ENCODE measurements at places on chromosomes 6 and 20.

GRCh38 chr6:75748743-75749538, at the start of gene MYO6:
TSS of gene MYO6 (plus strand) at chr6:75749239. CDS start at chr6:75817548, 68,309 bp downstream.
- peak; percentile 36 for DNase-seq

DNA sequence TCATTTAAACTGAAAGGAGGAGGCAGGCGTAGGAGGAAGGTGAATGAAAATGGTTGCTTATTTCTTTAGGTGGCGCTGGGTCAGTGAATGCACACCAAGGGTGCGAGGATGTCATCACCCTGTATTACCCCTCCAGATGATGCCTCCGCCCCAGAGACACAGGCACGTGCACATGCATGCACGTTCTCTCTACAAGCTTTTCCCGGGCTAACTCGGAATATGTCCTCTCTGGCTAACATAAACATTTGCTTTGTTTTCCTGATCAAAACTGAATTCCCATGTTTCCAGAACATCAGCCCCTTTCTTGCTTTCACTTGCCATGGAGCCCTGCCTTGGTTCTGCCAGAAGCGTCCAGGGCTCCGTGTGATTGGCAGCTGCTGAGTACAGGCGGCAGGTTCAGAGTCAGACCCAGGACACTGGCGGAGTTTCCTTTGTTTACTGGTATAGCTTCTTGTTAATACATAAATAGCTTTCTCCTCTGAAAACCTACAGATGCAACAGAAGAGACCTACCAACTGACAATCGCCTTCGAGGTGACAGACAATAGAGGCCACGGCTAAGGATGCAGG, 131.2 kb upstream of the RPS6KA2 start:
- DNase-seq = no peak

- no peak for DNase-seq
These were observed 158.2 kb upstream of the ZFP64 start for GRCh38 chr20:52349806-52350205.

DNA sequence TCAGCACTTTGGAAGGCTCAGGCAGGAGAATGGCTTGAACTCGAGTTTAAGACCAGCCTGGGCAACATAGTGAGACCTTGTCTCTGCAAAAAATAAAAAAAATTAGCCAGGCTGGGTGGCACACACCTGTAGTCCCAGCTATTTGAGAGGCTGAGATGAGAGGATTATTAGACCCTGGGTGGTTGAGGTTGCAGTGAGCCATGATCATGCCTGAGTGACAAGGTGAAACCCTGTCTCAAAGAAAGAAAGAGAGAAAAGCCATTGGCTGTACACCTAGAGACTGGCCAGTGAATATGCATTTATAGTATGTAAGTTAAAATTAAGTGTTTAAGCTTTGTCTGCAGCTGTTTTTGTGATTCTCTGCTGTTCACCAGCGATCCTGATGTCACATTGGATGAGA, 6.1 kb downstream of the RBCK1 start:
- no peak for DNase-seq

- peak; percentile 39 for DNase-seq
These were observed 76.0 kb upstream of the SHLD1 start for GRCh38 chr20:5674176-5674660.

DNA sequence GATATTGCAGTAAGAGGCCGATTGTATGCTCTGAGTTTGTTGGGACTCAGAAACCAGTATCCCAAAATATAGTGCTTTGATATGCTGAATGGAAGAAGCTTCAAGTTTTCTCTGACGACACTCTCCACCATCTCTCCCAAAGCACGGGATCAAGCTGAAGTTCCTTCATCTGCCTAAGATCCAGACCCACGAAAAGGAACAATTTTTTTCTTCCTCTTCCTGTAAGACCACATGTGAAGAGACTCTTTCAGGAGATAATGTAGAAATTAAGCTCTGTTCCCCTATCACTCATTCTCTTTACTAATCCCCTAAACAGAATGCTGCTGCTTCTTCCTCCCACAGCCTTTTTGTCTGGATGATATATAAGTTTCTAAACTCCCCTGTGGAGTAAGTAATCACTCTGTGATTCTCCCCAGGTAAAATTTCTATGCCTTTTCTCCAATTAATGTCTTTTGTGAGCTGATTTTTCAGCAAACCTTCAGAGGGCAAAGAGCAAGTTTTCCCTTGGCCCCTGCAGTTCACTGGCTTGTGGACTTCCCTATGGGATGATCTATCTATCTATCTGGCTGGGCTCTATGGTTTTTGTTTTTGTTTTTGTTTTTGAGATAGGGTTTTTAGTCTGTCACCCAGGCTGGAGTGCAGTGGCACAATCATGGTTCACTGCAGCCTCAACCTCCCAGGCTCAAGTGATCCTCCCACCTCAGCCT, 13.5 kb upstream of the PNRC1 start:
- no peak for DNase-seq

DNA sequence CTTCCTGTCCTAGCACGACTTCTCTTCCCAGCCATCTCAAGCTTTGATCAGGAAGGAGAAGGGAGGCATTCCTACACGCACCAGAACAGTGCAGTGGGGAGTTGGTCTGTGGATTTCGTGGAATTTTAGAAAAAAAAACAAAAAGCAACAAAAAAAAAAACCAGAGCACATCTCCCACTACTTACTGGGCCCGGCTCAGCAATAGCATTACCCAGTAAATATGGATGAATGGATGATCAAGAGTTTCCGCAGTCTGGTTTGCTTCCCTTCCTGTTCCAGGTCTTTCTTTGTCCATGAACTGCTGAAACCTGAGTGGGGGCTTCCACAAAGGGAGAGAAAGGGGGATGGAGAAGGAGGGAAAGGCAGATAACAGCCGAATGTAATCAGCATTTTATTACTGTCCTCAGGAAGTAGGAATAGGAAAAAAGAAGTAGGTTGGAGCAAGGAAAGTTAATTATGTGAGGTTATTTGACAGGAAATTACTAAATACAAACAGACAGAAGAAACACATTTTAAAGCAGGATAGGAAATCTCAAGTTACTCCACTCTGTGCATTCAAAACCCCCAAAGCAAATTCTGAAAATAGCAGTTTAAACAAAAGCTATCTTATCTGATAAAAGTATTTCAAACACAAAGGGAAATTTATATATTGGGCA, 349.0 kb downstream of the PRL start:
- DNase-seq = no peak

GRCh38 chr6:88869263-88870020, 94.0 kb downstream of the RNGTT start:
- no peak for DNase-seq

GRCh38 chr6:11333132-11333849, 100.8 kb upstream of the NEDD9 start:
- peak; percentile 10 for DNase-seq

DNA sequence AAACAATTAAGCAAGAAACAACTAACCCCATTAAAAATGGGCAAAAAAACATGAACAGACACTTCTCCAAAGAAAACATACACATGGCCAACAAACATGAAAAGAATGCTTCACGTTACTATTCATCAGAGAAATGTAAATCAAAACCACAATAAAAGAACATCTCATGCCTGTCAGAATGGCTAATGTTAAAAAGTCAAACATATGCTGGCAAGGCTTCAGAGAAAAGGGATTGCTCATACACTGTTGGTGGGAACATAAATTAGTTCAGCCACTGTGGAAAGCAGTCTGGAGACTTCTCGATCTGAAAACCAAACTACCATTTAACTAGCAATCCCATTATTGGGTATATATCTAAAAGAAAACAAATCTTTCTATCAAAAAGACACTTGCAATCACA, 217.5 kb downstream of the TINAG start:
- DNase-seq = no peak

DNA sequence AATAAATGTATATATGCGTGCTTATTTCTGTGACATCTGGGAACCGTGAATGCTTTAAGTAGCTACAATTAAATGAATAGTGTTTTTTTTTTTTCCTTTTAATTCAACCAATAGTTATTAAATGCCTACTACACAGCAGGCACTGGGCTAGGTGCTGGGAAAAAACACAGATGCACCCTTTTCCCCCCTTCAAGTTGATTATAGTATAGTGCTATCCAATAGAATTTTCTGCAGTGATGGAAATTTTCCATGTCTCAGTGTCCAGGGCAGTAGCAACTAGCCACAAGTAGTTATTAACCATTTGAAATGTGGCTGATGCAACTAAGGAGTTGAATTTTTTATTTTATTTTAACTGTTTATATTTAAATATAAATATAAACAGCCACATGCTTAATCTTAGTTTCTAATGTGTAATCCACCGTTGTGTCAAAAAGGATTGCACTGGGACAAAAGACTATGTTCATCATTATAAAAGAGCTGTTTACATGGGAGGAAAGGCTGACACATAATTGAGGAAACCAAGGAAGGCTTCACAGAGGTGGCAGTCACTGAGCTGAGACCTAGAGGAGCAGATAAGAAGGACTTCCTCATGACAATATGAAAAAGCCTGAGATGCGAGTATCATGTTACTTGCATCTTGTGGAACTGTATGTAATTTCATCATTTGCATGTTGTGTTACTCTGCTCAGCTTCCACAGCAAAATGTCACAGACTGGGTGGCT, 261.2 kb upstream of the PLCB4 start:
- no peak for DNase-seq

DNA sequence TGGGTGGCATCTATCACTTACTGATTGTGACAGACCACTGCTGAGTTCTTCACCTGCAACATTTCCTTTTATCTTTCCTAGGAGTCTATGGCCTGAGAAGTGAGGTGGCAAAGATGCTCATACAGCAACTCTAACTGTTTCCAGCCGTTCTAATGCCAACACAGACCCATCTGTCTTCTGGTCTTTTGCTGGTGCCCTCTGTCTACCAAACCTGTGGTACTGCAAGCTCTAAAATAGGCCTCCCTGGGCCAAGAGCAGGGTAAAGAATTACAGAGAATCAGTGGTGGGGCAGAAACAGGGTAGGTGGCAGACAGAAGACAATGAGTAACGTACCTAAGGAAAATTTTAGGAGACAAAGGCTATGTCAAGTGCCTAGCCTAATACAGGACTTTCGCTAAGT, 611.0 kb upstream of the FLRT3 start:
- peak; percentile 31 for DNase-seq

- peak; percentile 47 for DNase-seq
These were observed 77.3 kb downstream of the EDN1 start for GRCh38 chr6:12367412-12367811.

DNA sequence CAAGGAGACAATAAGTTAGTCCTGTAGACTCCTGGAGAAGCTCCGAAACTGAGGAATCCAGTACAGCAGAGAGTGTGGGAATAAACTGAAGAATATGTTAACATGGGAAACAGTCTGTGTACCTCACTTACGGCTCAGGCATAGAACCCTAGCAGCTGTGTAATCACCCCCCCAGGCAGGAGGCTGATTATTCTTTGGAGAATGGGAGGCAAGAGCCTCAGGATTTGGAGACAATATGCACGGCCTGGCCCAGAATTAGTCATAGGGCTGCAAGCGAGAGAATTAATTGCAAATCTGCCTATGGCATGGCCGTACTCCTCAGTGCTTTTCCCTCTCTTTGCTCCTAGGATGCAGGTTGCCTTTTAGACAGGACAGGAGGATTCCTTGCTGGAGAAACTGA, 27.5 kb upstream of the FYN start:
- no peak for DNase-seq
